Urinary bladder (tissue), 4 donors: ENCODE measurements at places on chromosomes 12 and 14. TPM values are rescaled to one million over a fixed set of nuclear protein-coding genes. Genes with fewer than 3 reads are reported as not detected.
A peak's percentile ranks its signal among the peaks of the same experiment; 100 is the strongest.

Gene RBM25
- 96.8 TPM for total RNA-seq

Gene PLD4
- 6.8 TPM for total RNA-seq

Gene TAS2R14
- total RNA-seq = 20.3 TPM

Gene CYP27B1
- total RNA-seq = 0.16 TPM

Gene DLGAP5
- 23.4 TPM for total RNA-seq

Gene ZC3H10
- 4.6 TPM for total RNA-seq

Gene PRIMA1
- total RNA-seq = 1.3 TPM

GRCh38 chr12:43325786-43326185 is 226.2 kb downstream of the ADAMTS20 start:
- no peak for DNase-seq

GRCh38 chr12:59597385-59597781 is 1.6 kb downstream of the SLC16A7 start:
- DNase-seq = peak; percentile 23

GRCh38 chr12:90174198-90174510 is 465.5 kb upstream of the ATP2B1 start:
- DNase-seq = no peak

DNA sequence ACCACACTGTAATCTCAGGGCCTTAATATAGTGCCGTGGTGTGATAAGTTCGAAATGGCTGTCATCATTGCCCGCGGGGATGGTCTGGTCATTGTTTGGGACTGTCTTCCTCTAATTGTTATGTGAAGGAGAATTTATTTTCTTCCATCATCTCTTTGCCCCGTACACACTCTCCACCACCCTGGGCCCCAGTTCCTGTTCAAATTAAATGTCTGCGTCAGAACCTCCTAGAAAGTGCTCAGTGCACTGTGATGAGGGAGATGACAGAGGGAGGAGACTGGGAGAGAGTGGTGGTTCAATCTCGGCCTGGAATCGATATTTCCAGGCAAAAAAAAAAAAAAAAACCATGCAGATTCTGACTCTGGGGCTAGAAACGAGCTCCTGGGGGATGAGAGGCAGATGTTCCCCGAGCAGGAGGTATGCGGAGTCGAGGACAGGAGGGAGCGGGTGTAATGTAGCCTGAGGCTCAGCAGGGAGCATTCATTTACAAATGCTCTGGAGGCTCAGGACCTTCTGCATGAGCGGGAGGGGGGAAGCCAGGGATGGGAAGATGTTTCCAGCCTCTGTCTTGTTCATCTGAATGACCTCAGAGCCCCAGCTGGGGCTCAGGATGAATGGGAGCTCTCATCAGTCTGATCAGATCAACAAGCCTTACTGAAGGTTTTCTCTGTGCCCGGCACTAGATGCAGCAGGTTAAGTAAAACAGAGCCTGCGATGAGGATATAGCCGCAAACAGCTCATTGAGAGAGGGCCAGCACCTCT is 219.5 kb downstream of the TBX5 start:
- no peak for DNase-seq

DNA sequence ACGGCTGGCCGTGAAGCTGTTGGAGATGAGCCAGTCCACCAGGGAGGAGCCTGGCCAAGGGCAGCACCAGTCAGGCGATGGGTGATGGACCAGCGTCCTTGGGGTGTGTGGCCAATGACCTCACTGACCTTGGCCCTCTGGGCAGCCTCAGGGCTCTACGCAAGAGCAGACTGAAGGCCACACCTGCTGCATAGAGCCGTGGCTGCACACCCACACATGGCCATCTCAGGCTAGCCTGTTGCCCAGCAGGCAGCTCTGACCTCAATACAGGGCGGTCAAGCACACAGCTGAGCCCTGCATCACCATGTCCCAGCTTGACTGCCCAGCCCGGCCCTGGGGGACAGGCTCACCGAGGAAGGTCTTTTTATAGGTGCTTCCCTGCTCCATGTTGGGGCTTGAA is 19.2 kb downstream of the PLEK2 start:
- no peak for DNase-seq

DNA sequence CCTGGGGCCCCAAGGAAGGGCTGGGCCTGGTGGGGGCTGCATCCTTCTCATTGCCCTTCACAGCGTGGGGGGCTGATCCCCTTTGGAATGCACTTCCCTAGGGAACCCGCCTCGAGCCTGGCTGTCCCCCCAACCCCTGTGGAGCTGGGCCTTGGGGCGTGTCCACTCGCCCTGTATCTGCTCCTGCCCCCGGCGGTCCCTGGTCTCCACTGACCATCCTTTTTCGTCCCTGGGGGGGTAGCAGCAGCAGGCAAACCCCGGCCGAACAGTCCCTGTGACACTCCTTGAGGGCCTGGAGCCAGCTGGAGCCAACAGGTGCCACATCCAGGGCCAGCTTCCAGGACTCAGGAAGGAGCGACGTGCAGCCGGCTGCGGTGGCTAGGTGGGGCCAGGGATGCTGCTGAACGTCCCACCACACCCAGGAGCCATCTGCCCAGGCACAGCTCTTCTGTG is 9.4 kb upstream of the GPR132 start:
- no peak for DNase-seq

- no peak for DNase-seq
These were observed 14.3 kb downstream of the MYL2 start for GRCh38 chr12:110906083-110906482.

DNA sequence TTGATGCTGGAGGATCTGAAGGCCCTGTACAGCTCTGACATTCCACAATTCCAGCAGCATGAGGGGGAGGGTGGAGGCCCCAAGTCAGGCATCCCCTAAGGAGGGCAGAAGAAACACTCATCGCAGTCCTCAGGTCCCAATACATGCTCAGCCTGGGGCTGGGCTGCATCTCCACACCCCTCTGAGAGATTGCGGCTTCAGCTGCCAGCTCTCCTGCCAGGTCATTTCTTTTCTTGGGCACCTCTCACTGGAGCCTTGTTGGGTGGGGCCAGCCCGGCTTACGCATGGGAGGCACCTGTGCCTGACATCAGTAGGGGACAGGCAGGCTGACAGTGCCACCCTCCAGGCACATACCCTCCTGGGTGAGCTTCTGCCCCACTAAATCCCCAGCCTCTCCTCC is 89.8 kb downstream of the DICER1 start:
- no peak for DNase-seq

DNA sequence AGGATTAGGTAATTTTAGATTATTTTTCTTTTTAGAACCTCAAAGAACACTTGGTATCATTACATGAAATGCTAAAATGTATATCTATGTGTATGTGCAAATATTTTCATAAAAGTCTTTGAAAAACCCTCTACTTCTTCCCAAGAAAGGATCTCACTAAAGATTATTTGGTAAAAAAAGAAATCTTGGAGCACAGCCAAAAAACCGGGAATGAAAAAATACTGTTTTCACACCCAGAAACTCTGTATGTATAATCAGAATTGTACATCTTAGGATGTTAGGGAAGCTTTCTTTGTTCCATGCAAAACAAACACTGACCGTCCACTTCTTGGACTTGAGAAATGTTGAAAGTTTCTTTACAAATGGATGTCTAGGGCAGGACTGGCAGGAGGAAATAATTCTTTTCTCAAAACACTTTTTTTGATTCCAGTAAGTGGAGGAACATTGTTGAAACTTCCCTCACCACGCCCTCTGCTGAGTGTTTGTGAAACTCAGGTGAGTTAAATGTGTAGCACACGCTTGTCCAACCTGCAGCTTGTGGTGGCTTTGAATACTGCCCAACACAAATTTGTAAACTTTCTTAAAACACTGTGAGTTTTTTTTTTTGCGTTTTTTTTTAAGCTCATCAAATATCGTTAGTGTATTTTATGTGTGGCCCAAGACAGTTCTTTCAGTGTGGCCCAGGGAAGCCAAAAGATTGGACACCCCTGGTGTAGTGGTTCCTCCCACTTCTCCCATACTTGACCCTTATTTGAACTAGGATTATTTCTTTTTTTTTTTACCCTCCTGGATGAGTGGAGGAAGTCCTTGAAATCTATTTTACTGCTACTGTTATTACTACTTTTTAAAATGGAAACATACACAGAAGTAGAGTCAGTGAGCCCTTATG is 26.6 kb downstream of the FBXO34 start:
- DNase-seq = peak; percentile 55

- DNase-seq = no peak
These were observed at the start of gene C3AR1 for GRCh38 chr12:8065991-8066594. Gene C3AR1 (minus strand): TSS chr12:8066359. CDS start chr12:8060185, 6,174 bp downstream.

DNA sequence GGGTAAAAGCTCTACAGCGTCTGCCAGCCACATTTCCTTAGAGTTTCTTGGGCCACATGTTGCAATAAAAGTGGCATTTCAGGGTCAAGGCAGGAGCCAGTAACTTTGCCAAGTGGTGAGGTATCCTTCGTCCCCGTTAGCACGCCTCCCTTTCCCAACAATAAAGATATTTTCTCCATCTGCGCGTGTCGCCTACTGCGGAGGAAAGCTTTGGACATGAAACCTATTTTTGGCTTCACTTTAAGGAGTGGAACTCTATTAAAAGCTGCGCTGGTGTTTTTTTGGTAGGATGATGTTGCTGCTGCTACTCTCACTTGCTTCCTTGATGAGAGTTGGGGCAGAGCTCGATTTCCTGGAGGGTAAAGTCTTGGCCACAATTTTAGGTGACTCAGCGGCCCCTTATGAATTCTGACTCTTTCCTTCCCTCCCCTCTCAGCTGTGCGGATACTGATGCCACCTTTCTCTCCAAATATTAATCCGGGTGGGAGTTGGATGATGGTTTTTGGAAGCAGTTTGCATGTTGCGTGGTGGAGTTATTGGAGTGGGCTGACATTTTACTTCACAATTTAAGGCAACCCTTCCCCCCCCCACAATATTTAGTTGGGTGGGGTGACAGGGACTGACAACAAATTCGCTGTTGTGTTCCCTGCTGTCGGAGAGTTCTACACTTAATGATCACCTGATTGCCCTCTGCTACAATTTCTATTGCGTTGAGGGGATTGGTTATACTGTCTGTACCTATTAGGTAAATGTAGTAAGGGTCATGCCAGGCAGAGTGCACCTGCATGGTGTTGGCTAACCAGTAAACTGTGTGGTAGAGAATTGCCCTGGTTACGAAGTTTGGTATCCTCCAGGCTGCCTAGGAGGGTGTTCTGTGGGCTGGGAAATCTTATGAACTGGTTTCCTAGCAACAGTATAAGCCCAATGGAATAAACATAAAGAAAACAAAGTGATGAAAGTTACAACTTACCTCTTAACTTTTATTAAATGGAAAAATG is 1.1 kb downstream of the CCDC91 start:
- DNase-seq = peak; percentile 14

DNA sequence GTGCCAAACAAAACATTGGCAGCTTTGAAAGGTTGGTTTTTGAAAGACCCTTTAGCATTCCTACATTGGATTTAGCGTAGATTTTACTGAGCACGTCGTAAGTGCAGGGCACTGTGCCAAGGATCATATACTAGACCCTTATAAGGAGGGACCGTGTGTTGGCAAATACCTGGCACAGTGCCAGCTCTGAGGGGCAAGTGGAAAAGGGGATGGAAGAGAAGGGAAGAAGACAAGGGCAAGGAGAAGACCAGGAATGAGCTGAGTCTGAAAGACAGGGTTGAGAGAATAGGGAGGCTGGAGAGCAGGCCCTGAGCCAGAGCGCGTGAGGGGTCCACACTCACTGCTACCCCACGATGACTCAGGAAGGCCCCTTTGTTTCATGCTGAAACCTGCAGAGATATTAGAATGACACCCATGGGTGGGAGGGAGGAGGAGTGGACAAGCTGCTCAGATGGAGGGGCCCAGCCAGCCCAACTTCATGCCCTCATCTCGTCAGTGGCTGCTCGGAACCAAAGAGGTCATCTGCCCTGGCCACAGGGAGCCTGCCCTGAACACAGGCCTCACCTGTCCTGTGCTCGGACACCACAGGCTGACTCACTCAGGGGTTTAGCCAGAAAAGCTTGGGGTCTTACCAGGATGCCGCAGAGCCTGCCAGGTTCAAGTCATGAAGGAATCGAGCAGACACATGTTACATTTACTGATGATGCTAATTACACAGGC is 25.0 kb downstream of the RAB35 start:
- DNase-seq = no peak

DNA sequence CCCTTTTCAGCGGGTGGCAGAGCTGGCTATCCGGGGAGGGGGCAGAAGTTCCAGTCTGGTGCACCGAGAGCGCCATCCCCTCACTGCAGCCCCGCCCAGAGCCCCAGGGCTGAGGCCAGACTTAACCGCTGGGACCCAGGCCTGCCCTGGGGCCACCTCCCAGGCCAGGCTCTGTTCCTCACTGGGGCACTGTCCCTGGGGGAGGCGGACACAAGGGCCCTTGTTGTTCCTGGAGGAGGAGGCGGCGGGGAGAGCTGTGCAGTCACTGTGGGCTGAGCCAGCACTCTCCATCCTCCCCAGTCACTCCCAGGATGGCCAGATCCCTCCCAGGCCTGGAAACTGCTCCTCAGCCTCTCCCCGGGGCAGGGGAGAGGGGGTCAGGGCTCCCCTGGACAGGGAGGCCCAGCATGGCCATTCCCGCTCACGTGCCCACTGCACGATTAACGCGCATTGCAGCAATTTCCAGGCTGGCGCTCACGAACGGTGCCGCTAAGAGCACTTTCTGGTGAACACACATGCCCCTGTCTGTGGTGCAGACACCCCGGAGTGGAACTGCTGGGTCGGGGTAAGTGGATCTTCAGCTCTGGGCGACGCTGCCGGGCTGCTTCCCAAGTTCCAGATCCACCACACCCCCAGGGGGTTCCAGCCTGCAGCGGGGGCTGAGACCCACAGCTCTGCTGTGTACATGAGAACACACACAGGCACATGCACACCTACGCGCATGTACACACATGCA is 89.8 kb upstream of the SFSWAP start:
- no peak for DNase-seq

DNA sequence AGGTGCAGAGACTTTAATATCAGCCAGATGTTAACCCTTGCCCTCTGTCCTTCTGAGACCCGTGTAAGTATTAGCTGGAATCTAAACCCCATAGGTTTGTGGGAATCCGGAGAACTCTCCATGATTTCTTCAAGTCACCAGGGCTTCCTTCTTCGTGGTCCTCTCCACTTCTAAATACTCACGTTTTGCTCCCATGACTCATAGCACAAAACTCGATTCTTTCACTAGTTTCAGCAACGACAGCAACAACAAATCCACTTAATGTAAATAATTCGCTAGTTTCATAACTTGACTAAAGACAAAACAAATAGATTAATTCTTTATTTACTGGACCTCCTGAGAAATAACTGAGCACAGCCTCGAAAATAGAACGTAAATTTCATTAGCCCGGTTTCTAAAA is 4.4 kb upstream of the CLEC2A start:
- no peak for DNase-seq

- DNase-seq = no peak
These were observed 994.1 kb upstream of the TMEM132C start for GRCh38 chr12:127272864-127273263.

- no peak for DNase-seq
These were observed 147.7 kb downstream of the CALM1 start for GRCh38 chr14:90544566-90544965.

- no peak for DNase-seq
These were observed 214.9 kb downstream of the KTN1 start for GRCh38 chr14:55794655-55795595.

- no peak for DNase-seq
These were observed 273.7 kb downstream of the DAD1 start for GRCh38 chr14:22315336-22315735.

- DNase-seq = no peak
These were observed 4.4 kb upstream of the TMTC2 start for GRCh38 chr12:82682326-82682725.
